KBM-7 (cell line): ENCODE measurements at places on chromosomes 3 and 15.

DNA sequence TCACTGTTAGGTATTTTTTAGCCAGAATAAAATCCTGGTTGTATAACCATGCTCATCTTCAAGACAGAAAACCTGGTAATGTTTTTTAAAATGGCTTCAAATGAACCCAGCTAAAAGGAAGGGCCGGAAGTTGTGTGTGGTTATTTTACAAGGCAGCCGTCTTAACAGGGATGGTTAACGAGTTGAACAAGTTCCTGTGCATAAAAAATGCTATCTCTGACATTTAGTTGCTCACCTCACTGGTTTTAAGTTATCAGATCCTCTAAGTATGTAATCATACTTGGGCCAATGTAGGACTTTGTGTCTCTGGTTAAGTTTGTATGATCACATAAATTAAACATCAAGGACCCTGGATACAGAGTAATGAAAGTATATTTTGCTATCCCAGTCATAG is 2.1 kb downstream of the ATP11B start:
- DNase-seq = peak; percentile 69

- peak; percentile 58 for DNase-seq
Observed at GRCh38 chr15:91866371-91866905, 12.9 kb downstream of the SLCO3A1 start.

- no peak for DNase-seq
Observed at GRCh38 chr3:78856164-78856563, 911.6 kb downstream of the ROBO1 start.

DNA sequence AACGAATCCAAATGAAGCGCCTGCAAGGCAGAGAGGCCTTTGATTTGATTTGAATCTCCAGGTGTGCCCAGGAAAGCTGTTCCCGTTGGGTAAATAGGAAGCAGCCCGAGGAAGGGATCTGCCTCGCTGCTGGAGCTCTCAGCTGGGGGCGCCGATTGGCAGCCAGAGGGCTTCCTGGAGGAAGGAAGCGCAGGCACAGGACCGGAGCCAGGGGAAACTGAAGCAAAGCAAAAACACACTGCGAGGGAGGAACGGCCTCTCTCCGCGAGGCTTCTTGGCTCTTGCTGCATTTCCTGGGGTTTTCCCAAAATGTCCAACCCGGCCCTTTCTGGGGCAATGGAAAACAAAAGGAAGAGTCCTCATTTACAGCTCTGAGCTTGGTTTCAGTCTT is 80.3 kb downstream of the TMEM266 start:
- DNase-seq = no peak

DNA sequence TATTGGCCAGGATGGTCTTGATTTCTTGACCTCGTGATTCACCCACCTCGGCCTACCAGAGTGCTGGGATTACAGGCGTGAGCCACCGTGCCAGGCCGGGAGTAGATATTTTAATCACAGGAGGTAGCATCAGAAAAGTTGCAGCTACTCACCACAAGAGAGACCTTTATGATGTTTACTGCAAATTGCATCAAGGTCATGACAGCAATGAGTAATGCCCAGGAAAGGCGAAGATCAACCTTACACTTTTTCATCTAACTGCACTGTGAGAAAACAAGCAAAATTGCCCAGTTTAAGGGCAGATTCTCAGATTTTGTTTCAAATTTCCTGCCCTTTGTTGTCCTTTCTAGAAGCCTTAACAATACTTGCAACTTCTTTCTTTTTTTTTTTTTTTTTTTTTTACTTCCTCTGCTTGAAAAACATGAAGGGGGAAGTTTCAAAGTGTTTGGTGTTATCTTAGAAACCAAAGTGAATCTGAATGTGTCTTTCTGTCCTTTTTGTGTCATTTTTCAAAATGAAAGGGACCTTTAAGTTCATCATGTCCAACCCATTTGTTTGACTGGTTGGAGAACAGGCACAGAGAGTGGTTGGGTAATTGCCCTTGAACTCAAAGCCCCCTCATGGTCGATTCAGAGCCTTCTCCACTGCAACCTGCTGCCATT is 25.0 kb downstream of the TGFBR2 start:
- DNase-seq = peak; percentile 64

GRCh38 chr3:138196023-138196422 is 8.9 kb downstream of the ARMC8 start:
- no peak for DNase-seq

DNA sequence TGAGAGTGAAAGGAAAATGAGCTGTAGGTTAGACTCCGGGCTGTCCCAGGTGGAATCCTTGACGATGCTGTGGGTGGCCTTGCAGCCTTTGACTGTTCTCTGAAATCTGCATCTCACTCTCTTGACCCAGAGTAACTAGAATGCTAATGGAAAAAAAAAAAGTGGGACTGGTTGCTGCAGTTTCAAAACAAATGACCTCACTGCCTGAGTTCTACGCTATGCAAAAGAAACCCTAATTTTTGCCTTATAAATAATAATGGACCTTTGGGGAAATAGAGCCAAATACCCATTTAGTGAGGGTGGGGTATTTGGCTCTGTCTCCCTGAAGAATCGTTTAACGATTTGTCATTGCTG is 309.7 kb upstream of the C2CD4B start:
- no peak for DNase-seq

DNA sequence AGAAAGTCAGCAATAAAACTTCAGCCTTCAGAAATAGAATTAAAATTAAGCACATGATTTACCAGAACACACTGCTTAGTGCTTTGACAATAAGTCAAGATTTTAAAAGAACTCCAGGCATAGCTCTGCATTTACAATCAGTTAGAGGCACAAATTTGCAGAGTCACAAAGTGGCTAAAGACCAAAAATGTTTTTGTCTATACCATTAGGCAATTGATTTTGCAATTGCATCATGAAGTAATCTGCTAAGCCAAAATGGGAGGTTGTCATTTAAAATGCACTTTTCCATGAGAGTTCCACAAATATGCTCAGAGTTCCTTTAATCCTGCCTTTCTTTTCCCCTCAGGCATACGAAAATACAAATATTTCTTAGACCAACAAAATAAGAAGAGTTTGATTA is 10.1 kb upstream of the DCP1A start:
- no peak for DNase-seq

- no peak for DNase-seq
Observed at GRCh38 chr3:161637559-161637958, 141.0 kb downstream of the OTOL1 start.

- no peak for DNase-seq
Observed at GRCh38 chr15:57667171-57667849, 39.2 kb upstream of the POLR2M start.

DNA sequence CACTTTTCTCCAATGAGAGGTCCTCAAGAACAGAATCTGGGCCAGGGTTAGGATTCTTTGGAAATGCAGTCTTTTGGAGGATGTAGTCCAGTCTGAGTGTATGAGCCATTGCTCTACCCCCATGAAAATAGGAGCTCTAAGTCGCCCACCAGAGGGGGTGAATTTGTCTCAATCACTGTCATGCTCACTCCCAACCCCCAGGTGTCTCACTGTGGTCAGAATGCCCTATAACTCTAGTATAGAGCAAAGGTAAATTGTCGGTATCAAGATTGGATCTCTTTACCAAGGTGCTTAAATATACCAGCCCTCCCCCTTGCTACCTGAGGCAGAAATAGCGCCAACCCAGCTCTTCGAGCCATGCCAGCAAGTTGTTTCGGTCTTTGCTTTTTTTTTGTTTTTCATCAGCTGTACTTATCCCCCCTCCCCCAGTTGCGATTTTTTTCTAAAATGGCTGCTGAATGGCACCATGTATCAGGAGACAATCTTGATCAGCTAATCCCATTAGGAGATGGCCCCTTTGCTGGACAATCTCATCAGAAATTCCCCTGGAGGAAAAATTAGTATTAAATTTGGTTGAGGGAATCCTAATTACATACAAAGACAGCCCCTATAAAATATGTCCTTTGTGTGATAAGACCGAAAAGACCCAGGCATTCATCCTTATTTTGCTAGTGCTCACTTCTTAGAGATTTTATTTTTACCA is 130.7 kb downstream of the EBLN2 start:
- DNase-seq = no peak

DNA sequence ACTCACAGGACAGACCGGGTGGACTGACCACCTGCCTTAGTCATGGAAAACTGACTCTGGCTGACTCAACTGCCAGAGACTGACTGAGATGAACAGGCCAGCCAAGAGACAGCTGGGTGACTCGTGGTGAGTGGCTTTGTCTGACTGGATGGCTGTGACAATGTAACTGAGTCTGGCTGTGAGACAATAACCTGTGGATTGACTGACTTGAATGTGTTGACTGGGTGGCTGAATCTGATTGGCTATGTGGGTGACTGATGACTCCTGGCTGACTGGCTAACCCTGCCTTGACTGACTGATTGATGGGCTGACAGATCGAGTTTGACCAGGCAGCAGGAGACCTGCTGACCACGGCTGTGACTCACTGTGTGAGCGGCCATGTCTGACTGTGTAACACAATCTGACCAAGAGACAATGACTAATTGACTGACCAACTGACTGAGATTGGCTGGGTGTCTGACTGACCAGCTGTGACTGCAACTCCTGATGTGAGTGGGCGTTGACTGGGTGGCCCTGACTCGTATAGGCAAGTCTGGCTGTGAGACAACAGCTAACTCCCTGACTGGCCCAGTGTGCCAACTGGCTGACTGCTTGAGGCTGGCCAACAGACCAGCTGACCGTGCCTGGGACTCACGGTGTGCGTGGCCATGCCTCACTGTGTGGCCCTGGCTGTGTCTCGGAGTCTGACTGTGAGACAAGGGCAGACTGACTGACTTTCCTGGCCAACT is 509.1 kb downstream of the SHQ1 start:
- DNase-seq = no peak

GRCh38 chr15:41772720-41773331 is 1.5 kb upstream of the MAPKBP1 start:
- DNase-seq = peak; percentile 91

DNA sequence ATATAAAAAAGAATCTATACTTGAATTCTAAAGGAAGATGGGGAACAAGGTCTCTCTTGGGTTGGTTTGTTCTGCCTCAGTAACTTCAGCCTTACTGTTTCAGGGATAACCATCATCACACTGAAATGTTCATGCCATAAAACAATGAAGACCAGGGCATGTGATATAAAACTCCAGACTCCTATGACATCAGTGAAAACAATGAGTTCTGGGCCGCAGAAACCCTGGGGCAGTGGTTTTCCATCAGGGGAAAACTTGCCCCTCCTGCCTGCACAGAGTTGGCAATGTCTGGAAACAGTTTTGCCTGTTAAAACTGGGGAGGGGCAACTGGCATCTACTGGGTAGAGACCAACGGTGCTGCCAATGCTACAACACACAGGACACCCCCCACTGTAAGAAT is 46.8 kb downstream of the CA12 start:
- no peak for DNase-seq

GRCh38 chr3:58572634-58573230 is 4.5 kb downstream of the FAM107A start:
- no peak for DNase-seq

- no peak for DNase-seq
Observed at GRCh38 chr3:187006864-187007630, 76.7 kb downstream of the ST6GAL1 start.

GRCh38 chr15:52228921-52229320 is 37.7 kb upstream of the GNB5 start:
- no peak for DNase-seq

DNA sequence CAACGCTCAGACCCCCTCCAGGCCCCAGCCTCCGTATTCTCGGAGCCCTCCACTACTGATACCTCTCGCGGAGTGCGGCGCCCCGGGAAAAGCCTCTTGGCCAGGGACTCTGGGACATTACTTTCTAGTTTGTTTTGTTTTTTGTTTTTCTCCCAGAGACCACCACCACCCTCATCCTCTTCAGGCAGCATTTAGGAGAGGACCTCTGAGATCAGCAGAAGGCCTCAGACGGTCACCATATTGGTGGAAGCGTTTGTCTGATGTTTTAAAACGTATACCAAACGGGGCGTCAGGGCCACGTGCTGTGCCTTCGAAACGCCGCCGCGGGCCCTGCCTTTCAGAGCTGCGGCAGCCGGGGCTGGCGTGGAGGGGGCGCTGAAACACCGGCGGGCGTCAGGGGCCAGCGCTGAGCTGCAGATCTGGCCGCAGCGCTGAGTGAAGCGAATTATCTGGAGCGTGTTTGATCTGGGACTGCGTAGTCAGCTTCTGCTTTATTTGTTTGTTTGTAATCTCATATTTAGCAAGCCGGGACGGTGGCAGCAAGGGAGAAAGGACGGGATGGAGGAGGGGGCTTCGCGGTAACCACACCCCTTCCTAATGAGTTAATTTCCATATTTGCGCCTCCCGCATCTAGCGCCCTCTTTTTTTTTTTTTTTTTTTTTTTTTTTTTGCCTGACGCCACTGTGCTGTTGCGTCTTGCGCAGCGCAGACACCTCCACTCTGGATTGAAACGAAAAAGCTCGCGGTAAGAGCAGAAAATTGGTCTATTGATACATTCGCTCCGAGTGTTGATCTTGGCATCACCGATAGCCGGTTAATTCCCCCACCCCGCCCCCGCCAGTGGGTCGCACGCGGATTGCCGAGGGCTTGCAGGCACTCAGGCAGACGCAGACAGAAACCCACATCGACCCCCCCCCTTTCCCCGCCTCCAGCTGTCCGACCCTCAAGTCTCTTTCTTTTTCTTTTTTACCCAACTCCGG is 14.9 kb downstream of the SOX2 start:
- DNase-seq = no peak

GRCh38 chr3:104764496-104764895 is 602.2 kb upstream of the ALCAM start:
- DNase-seq = no peak

DNA sequence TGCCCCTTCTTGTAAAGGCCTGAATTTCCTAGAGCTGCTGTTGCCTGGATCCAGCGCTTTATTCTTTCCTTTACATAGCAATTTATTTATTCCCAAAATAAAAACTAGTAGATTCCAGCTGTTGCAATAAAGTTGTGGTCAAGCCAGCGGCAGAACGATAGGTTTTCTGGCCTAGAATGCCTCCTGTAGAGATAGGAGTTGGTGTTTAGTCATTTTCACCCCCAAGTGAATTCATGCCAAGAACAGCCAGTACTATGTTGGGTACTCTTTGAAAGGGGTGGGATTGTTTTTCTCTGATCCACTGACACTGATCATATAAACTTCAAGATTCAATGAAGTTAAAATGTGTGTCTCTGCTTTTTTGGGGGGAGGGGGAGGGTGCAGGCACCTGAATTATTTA is 69.7 kb downstream of the KLHL25 start:
- no peak for DNase-seq

GRCh38 chr15:28876131-28876844 is 9.5 kb upstream of the APBA2 start:
- no peak for DNase-seq

GRCh38 chr3:113252553-113252952 is 41.2 kb downstream of the BOC start:
- no peak for DNase-seq

DNA sequence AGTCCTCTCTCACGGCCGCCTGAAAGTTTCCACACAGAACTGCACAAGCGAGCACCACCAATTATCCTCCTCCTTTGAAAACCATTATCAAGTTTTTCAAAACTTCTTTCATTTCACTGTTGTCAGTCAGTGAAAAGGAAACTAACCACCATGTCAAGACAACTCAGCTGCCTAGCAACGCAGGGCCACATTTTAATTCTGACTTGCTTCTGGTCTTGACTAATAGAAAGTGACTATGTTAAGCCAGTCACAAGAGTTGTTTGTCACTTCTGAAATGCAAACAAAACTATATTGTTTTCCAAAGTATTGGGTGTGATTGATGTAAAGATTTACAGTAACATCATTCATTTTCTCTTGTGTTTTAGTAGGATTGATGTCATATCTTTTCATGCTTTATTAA is 612.8 kb upstream of the AGTR1 start:
- DNase-seq = no peak

GRCh38 chr3:102113421-102114041 is 264.2 kb downstream of the NFKBIZ start:
- no peak for DNase-seq
